ENCODE measurements at places on chromosomes 2 and 18. TPM values are rescaled to one million over a fixed set of nuclear protein-coding genes. Genes with fewer than 3 reads are reported as not detected.

Gene COL5A2
- total RNA-seq: 34.9 TPM

Gene CD207
- total RNA-seq: not detected

Gene ABCB11
- not detected for total RNA-seq

Gene COL3A1
- total RNA-seq: 9.3 TPM

Gene POTEI
- total RNA-seq: 0.40 TPM

Gene DPY30
- 141 TPM for total RNA-seq

Gene TFCP2L1
- total RNA-seq: 0.51 TPM

Gene SERPINB12
- not detected for total RNA-seq

Gene RGPD3
- total RNA-seq: 0.06 TPM

Gene PRKAG3
- not detected for total RNA-seq

Gene CYP27A1
- 0.80 TPM for total RNA-seq

Gene UGT1A4
- total RNA-seq: not detected

Gene ARHGAP28
- total RNA-seq: 3.6 TPM

Gene IL36B
- not detected for total RNA-seq

GRCh38 chr2:238380785-238381184 lies 45.9 kb upstream of the ASB1 start:
- DNase-seq: no peak

- no peak for DNase-seq
Measured at GRCh38 chr2:99152199-99152895, 2.4 kb downstream of the TSGA10 start.

GRCh38 chr2:147756069-147756468 lies 88.8 kb upstream of the ACVR2A start:
- no peak for DNase-seq

DNA sequence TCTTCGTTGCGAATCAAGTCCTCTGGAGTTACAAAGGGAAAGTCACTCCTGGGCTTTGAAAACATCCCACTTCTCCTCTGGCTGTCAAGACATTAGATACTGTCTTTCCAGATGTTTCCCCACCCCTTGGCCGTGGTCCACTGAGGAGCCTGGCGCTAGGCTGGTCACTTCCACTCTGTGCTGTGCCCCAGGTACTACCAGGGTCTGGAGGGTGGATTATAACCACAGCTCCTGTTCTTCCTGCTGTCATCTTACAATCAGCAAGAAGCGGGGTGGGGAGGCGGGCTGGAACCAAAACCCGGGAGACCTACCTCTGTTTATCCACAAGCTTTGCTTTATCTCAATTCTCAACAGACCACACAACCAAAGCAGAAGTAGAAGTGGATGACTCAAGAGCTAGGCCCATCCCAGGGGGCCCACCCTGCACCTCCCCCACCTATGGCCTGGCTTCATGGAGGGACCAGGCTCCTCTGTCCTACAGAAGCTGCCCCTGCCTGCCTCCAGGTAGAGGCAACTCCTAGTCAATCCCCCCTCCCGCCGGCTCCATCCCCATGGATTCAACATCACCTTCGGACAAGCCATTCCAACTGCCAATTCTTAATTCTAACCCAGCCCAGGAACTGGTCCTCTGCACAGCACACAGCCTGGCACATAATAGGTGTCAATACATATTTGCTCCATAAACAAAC lies 17.8 kb downstream of the SMAD7 start:
- DNase-seq: peak; percentile 79

DNA sequence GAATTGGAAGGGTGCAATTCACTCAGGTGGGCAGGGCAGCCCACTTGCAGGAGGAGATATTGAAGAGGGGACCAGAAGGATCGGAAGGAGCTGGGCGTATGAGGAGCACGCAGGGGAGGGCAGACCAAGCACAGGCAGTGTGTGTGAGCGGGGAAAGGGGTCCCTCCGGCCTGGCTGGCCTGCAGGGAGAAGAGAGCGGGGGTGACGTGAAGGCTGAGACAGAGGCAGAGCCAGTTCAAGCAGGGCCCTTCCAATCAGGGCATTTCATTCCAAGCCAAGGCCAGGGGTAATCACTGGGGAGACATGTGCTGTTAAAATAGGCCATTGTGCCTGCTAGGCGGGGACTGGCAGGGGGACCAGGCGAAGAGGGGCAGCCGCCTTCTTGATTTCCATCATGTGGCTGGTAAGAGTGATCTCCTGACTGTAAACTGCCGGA lies 62.2 kb downstream of the ACKR3 start:
- no peak for DNase-seq

DNA sequence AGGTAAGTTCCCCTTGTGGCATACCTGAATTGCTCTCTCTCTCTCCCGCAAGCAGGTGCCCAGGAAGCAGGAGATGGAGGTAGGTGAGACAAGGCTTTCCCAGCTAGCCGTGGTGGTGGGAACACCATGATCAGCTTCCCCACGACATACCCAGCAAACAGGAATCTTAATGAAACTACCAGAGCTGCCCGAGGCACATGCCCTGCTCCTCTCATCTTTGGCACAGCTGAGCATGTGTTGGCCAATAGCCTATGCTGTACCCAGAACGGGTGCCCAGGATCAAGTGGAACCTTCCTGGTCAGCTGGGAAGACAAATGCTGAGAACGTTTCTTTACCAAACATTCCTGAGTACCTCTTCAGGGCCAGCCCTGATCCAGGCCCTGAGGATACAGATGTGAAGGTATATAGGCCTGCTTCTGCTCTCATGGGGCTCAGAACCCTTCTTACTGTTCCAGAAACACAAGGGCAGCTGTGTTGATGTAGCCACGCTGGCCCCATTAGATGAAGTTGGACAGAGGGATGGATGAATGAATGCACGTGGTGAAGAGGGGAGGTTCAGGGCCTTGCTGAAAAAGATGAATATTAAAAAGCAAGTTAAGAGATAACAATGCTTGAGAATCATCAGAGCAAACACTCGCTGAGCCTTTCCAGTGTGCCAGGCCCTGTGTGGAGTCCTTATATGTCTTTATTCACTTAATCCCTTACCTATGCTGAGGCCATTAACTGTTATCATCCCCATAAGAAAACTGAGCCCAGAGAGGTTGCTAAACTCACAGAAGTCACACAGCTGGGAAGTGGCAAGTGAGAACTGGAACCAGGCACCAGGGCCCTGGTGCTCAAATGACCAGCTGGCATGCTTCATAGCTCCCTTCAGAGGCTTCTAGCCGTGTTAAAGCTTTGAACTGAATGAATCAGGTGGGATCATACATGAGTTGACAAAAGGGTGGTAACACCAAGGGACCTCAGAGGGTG lies 68.8 kb upstream of the TMEM247 start:
- no peak for DNase-seq

- DNase-seq: no peak
Measured at GRCh38 chr2:168848225-168848624, 42.0 kb downstream of the SPC25 start.

DNA sequence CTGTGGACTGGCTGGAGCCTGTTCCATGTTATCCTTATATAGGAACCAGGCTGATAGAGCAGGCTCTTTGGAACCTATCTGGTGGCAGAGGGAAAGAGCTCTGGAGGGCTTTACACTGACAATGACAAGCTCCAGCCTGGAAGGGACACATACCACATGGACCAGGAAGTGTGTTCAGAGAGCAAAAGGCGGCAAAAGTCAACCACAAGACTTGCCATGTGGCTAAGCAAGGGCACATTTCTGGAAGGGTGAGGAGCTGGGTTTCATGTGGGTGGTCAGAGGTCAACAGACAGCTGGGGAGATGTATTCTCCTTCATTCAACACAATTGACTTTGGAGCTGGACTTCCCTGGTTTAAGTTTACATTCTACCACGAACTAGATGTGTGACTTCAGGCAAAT lies 325.2 kb downstream of the DYSF start:
- no peak for DNase-seq

GRCh38 chr2:190110131-190110530 lies 47.6 kb upstream of the MSTN start:
- DNase-seq: no peak

- DNase-seq: no peak
Measured at GRCh38 chr2:14909795-14910194, 277.3 kb downstream of the LRATD1 start.

- DNase-seq: peak; percentile 88
Measured at GRCh38 chr2:159131914-159132281, 154.6 kb downstream of the WDSUB1 start.

- DNase-seq: no peak
Measured at GRCh38 chr2:127118467-127118866, 11.5 kb upstream of the BIN1 start.

GRCh38 chr2:183224948-183225347 lies 100.7 kb downstream of the NUP35 start:
- DNase-seq: no peak

DNA sequence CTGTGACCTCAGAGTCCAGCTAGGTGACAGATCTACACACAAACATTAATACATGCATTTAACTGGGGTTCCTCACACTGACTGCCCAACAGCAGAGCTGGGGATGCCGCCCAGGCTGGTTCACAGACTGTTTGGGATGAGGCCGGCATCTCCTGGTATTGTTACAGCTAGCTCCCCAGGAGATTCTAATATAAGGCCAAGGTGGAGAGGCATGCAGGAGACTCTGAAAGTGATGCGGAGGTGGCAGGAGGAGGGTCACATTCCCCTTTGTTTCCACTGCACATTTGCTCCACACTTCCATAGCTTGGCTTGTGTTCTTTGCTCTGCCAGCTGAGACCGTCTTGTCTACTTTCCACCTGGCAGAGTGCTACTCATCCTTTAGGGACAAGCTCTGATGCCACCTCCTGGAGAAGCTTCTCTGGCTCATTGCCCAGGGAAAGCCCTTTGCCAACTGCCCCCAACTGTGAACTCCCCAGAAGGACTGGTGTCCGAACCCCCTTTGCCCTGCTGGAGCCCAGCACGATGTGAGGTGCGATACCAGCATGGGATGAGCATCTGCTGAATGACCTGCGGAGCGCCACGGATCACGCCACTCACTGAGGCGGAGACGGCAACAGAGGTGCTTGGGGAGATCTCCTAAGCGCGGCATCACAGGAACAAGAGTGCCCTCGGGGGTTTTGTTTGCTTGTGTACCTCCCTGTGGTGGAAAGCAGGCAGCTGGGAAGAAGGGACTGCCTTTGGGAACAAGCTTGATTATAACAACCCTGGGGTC lies 88.8 kb downstream of the UXS1 start:
- DNase-seq: no peak

GRCh38 chr18:69401226-69401971 lies 711 bp downstream of the DOK6 start:
- DNase-seq: no peak

DNA sequence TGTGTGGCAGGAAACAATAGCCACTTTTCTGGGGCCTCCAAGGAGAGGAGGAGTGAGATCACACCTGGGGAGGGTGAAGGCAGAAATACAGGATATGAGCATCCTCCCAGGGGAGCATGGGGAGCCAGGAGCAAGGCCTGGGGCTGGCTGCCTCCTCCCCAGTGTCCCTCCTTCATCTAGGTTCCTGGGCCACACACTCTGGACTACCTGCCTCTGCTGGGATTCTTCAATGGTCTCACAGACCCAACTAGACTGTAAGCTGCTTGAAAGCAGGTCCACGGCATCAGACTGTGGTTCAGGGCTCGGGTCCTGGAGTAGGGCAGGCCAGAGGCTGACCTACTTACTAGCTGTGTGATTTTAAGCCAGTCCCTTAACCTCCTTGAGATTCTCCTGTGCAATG lies 94.0 kb downstream of the MCFD2 start:
- no peak for DNase-seq

DNA sequence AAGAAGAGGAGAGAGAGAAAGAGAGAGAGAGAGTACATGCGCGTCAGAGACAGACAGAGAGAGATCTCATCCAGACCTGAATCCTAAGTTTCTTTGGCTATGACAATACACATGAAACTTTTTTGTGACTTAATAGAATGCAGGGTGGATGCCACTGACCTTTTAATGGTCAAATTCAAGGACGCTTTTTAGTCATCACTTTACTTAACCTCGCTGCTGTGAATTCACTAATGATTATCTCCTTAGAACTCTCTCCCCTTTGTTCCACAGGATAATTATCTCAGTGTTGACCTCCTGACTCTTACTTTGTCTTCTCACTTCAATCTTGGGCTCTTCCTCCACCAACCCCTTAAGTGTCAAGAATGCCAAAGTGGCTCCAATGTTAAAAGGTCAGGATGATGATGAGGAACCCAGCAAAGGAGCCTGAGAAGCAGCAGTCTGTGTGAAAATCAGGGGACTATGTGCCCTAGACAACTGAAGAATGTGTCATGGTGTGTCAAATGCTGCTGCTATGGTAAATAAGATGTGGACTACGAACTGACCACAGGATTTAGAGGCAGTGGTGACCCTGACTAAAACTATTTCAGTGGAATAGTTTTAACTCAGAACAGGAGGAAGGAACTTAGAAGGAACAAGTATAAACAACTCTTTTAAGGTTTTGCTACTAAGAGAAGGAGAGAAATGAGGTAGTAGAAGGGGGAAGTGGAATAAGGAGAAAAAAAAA lies 382.1 kb downstream of the ZEB2 start:
- DNase-seq: no peak

DNA sequence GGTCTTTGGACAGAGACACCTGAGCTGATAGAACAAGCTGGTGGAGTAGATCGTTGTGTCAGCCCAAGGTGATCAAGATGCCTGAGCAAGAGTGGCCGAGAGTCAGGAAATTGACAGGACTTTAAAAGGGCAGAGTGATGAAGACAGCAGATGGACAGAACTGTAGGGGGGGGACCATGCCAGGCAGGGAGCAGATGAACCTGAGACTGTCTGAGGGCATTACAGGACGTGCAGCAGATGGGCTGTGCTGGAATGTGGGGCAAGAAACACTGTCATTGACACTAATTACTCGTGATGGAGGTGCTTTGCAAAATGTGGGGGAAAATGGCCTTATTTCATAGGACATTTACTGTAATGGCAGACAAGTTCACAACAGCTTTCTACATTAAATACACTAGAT lies 225.0 kb downstream of the THSD7B start:
- no peak for DNase-seq

DNA sequence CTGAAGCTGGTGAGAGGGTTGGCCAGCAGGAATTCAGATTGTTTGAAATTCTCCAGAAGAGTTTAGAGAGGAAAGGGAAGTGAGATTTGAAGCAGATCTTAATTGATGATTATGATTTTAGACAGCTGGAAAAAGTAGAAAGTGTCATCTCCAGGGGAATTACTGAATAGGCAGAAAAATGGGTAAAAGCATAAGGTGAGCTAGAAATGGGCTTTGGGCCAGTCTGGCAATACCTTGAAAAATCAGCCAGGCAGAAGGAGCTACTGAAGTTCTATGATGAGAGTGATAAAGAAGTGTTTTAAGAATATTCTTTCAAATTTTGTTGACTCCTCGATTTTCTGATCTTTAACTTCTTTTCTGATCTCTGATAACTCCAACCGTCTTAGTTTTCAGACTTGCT lies 172.9 kb upstream of the CCDC150 start:
- DNase-seq: no peak

- DNase-seq: no peak
Measured at GRCh38 chr2:231038483-231039293, 1.4 kb downstream of the C2orf72 start.

DNA sequence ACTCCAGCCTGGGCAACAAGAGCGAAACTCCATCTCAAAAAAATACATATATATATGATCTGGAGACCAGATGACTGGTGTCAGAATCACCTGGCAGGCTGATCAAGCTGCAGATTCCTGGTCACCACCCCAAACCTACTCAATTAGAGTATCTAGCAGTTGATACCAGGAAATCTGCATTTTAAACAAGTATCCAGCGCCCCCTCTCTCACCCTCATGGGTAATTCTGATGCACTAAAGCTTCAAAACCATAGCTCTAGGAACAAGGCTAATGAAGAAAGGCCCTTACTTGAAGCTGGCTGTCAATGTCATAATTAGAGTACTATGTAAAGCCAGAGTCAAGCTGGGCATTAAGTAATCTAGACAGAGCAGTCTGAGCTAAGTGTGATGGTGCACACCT lies 25.0 kb upstream of the PCBP1 start:
- no peak for DNase-seq

Measured in Daoy (cell line).